Activated CD4-positive, alpha-beta T cell treated with anti-CD3 and anti-CD28 coated beads, Interleukin-2, amount 10 ng/mL, durations not matched to agents 24 days and 14 days (primary cell): ENCODE measurements at places on chromosomes 13 and 19.

- DNase-seq, result no peak
Observed at GRCh38 chr13:43537124-43537523, 249.6 kb downstream of the ENOX1 start.

DNA sequence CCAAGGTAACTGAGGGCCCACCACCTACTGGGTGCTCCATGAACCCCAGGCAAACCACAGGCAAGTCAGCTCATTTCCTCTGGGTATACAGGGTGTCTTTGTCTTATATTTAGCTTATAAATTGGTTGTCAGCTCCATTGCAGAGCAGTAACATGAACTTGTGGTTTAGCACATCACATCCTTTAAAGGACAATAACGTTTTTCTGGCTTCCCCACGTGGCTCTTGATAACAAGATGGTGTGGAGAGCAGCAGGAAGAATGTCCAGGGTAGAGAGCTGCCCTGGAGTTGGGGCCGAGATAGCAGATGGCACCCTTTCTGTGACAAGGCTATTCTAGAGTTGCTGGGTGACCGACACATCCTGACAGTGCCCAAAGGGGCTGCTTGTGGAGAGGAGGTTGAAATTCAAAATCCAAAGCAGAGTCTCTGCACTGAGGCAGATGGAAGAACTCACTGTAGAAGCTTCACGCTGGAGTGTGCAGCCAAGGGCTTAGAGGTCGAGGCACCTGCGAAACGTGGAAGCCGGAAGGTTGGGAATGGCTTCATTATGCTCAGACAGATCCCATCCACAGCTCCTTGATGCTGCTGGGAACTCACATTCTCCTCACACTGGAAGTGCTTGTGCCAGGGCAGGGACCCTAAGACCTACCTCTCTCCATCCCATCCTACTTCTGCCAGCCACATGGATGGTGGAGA lies 133.0 kb upstream of the FRY start:
- peak; percentile 58 for DNase-seq

DNA sequence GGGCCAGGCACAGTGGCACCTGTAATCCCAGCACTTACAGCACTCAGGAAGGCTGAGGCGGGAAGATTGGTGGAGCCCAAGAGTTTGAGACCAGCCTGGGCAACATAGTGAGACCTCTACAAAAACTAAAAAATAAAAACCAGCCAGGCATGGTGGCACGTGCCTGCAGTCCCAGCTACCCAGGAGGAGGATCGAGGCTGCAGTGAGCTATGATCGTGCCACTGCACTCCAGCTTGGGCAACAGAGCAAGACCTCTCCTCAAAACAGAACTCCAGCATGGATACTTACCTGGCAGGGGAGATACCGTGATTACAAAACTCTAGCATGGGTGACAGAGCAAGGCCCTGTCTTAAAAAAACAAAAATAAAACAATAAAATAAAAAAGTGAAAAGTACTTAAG lies 95.3 kb downstream of the GJA3 start:
- no peak for DNase-seq

DNA sequence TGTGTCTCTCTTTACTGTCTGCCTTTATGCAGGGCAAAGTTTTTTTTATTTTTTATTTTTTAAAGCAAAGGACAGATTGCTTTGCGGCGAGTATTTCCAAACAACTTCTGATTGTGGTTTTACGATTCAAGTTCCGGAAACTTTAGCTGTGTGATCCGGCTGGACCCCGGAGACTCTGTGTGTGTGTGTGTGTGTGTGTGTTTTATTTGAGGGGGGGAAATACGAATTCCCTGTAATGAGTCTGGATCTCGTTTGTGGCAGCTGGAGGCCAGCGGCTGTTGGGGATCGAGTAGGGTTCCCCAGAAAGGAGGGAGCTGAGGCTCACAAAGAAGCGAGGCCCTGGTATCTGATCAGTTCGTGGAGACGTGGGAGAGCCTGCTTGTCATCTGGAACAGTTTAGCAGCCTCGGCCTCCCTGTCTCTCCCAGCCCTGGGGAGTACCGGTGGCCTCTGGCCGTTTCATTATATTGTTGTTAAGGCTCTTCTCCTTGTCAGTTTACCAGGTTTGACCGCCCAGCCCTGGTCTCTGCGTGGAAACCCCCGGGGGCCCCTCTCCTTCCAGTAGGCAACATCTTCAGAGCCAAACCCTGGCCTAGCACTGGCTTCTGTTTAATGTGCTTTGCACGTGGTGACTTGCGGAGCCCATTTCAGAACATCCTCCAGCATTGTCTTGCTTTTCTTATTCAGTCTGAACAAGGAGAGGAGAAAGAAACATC lies 1.3 kb downstream of the FARP1 start:
- no peak for DNase-seq

DNA sequence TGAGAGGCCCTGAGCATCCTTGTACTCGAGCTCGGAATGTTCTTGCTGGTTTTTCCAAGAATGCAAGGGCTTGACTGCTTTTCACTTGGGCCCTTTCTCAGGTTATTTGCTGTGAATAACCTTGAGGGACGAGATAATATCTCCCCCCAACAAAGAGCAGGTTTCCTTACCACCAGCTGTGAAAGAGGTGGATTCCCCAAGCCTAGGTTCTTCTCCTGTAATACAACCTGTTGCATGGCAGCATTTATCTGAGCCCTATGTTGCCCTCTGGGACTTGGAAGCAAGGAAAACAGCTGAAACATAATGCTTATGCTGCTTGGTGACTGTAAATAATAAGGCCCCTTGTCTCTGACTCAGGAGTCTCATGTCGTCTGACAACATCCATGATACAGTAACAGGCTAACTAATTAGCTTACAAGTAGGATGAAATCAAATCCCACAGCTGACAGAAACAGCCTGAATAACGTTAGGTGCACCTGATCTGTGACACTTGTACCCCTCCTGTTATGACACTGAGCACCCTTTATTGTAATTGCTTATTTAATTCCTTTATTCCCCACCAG lies 43.6 kb upstream of the RCBTB2 start:
- no peak for DNase-seq
